ENCODE measurements at places on chromosomes 13 and 19.

DNA sequence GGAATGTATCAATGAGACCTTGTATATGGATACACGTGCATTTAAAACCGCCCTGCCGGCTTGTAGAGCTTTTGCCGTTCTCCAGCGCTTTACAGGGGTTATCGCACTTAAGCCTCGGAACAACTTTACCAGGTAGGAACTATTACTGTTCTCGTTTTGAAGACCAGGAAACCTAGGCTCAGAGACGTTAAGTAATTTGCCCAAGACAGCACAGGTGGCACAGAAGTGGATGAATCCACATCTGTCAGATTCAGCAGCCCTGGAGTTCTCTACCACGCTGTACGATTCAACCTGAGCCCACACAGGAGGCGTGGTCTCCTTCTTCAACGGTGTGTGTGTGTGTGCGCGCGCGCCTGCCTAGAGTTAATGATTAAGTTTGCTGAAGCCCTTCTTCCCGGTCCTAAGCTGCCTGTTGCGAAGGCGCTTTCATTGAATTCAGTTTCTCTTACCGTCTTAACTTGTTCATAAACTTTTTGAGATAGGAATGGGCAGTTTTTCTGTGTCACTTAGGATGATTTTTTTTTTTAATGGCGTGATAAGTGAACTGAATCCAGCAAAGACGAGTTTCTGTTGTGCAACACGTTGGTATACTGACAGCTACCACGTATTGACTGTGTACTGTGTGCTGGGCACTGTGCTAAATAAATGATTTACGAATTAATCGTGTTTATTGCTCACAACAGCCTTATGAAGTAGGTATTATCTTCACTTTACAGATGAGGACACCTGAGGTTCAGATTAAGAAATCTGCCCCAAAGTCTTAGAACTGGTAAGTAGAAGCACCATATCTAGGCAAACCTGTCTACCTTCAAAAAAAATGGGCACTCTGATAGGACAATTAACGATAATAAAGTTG is 67.4 kb downstream of the KCNRG start:
- peak; percentile 81 for DNase-seq

- DNase-seq: no peak
Observed at GRCh38 chr19:19461671-19462622, 53.4 kb downstream of the TSSK6 start.

DNA sequence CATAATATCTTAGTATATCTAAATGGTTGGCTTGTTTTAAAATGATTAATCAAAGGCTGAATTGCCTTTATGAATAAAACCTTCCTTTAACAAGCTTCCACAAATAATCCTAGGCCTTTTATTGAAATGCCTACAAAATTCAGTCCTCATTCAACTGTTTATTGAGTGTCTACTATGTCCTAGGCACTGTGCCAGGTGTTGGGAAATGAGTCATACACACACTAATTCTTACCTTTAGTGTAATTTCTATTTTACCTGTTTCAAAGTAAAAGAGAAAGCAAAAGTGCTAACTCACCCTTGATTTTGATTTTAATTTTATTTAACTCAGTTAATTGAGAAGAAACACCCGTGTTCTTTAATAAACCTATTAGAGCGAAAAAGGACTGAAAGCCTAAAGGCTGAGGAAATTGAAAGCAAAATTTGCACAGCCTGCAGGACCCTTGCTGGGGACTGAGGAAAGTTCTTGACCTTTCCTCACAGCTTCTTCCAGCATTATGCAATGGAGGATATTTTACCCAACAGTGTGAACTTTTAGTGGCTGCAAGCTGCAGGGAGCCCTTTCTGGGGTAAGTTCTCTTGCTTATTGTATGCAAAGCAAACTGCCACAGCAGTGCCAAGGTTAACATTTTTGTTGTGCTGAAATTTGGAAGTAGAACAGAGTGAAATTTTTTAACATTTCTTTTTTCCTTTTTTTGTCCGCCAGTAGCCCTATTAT is 83.1 kb downstream of the B3GLCT start:
- DNase-seq: no peak

- no peak for DNase-seq
Observed at GRCh38 chr13:50170447-50171037, 155.3 kb downstream of the KCNRG start.

DNA sequence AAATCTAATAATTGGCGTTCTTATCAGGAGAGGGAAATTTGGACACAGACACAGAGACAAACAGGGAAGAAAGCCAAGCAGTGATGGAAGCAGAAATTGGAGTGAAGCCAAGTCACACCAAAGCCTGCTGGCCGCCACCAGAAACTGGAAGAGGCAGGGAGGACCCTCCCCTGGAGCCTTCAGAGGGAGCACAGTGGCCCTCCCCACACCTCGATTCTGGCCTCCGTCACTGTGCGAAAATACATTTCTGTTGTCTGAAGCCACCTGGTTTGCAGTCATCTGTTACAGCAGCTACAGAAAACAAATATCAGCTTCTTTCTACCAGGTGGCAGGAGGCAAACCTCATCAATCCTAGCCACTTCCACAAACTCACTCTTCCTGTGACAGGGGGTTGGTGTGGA is 8.3 kb upstream of the TLE6 start:
- no peak for DNase-seq

DNA sequence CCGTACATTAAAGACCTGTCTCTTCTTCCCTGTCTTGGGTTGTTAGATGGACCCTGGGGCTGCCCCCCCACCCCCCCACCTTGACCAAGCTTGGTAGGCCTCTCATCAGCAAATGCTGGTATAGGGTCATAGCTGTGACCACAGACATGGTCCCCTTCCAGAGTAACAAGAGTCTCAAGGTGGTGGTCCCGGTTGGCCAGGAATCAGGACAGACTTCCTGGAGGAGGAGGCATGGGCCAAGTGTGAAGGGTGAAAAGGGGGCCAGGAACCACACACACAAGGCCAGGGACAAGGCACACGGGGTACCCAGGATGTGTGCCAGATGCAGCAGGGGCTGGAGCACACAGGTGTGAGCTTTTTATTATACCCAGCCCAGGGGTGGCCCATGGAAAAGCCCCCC is 1.1 kb upstream of the MRI1 start:
- DNase-seq: no peak

DNA sequence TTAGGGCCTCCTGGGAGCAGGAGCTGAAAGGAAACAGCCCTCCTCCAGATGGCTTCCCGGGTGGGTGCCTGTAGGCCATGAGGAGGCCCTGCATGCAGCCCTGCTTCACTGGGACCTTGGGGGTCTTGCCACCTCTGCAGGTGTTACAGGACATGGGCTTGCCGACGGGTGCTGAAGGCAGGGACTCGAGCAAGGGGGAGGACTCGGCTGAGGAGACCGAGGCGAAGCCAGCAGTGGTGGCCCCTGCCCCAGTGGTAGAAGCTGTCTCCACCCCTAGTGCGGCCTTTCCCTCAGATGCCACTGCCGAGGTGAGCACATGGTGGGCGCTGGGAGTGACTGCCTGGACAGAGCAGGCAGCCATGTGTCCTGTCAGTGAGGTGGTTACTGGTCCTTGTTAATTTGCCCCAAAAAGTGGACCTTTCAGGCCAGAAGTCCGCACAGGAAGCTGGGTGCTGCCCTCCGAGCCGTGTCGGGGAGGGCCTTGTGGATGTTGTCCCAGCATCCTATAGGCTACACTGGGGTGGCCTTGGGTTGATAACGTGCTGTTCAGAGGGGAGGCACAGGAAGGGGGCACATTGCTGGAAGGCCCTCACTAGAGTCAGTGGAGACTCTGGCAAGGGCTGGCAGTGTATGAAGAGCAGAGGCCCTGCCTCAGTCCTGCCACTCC is 18.7 kb upstream of the QTRT1 start:
- no peak for DNase-seq

GRCh38 chr19:51751655-51752054 is at the start of gene FPR1:
Gene FPR1, minus strand, starts transcription at chr19:51751878. Its CDS starts 4,884 bp downstream, at chr19:51746994.
- DNase-seq: no peak

DNA sequence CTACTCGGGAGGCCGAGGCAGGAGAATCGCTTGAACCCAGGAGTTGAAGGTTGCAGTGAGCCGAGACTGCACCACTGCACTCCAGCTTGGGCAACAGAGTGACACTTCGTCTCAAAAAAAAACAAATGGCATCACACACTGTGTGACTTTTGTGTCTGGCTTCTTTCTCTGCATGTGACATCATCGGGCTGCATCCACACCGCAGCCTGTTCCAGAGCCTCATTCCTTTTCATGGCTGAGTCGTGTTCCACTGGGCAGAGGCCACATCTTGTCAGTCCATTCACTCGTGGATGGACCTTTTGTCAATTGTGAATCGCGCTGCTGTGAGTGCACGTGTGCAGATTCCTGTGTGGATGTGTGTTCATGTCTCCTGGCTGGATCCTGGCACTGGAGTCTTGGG is 8.3 kb downstream of the THOP1 start:
- DNase-seq: no peak

DNA sequence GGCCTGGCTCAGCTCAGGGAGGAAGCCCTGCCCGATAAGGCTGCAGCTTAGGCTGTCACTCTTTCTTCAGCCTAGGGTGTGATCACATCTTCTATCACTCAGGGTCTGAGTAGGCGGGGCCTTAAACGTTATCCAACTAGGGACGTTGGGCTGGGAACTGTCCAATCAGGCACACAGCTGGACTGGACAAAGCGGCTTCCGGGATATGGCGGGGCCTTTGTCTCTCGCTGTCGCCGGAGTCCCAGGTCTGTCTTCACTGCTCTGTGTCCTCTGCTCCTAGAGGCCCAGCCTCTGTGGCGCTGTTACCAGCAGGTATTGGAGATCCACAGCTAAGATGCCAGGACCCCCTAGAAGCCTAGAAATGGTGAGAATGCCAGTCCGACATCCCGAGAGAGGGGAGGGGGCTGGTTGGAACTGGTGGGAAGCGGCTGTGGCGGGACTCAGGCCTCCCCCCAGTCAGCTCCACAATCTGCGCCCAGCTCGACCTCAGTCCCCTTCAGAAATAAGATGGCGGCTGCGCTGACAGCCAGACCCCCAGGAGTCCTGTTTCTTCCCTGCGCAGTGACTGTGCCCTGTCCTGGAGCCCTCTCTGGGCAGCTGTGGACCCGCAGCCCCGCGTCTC is at the start of gene ZNF254:
ZNF254 (plus strand) TSS at position 214 of the 622 bp plus-strand sequence; CDS start at position 335, 121 bp downstream.
- no peak for DNase-seq

GRCh38 chr13:24214528-24214927 is 54.0 kb downstream of the SPATA13 start:
- no peak for DNase-seq

GRCh38 chr19:51394050-51394836 is 3.9 kb upstream of the C19orf84 start:
- DNase-seq: peak; percentile 99

GRCh38 chr19:5585461-5586299 is 17.9 kb upstream of the TINCR start:
- no peak for DNase-seq

DNA sequence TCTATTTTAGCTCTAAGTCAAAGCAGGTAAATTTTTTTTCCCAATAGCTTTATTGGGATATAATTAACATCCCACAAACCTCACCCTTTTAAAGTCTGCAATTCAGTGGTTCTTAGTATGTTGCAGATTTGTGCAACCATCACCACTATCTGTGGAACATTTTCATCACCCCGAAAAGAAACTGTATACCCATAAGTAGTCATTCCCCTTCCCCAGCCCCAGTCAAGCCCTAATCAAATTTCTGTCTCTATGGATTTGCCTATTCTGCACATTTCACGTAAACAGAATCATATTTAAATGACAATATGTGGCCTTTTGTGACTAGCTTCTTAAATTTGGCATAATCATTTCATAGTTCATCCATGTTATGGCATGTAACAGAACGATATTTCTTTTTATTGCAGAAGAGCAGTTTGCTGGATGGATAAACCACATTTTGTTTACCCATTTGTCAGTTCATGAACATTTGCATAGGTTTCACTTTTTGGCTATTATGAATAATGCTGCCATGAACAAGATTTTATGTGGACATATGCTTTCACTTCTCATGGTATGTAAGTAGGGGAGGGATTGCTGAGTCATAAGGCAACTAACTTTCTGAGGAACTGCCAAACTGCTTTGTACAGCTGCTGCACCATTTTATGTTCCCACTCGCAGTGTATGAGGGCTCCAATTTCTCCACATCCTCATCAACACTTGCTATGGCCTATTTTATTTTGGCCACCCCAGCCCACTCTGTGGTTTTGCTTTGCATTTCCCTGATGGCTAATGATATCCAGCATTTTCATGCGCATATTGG is 10.9 kb downstream of the SLC46A3 start:
- DNase-seq: no peak

- DNase-seq: no peak
Observed at GRCh38 chr13:78265098-78265497, 338.3 kb downstream of the POU4F1 start.

DNA sequence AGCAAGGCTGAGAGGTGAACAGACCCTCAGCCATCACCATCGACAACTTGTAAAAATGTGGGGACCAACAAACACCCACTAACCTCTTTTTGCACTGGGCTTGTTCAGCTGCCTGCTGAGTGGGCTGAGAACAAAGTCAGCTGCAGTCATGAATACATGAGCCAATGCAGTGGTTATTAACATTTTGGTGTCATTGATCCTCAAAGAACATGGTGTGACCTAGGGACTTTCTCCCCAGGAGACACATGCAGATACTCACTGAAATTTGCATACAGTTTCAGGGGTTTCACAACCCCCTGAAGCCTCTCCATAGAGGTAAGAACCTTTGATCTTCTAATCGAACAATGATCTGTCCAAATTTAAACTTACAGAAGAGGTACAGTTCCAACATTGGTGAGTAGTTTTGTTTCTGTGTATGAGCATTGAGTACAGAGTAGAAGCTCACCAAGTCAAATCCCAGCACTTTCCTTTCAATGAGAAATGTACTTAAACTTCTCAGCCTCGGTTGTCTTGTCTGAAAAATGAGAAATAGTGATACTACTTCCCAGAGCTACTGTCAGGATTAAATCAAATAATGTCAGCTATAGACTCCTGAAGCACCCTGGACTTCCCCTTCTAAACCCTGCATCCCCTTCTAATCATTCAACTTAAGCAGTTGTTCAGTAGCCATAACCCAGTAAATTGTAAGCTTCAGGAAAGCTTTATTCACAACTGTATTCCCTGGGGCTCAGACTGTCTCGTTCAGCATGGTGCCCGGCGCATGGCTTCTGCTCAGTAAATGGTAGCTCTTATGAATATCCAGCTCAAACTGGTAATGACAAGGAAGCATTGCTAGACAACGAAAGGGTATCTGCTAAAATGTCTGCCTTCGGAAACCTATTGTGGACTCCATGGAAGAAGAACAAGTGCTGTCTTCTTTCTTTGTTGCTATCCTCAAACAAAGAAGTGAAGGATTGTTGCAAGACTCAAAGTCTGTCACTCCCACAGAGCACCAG is 148.7 kb downstream of the FOXO1 start:
- DNase-seq: no peak

DNA sequence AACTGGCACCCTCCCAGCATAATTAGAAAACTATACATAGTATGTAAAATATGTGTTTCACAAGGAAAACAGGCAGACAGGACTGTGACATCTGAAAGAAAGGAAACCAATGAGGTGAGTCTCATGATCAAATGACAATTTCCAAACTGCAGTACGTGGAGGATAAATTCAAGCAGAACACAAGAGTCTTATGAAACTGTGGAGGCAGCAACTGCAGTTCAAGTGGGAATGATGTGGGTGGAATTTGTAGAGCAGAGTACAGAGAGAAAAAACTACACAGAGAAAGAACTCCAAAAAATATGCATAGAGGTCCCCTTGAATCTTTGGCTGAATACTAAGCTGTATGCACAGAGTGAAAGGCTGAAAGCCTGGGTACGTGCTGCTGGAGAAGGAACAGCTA is 9.7 kb downstream of the SIGLEC6 start:
- no peak for DNase-seq

All from NK-92 treated with Interleukin-12 subunit alpha and Interleukin-12 subunit beta, amount 100 ng/mL, for 24 hours (cell line).